ENCODE measurements at places on chromosomes 4 and X. TPM values are rescaled to one million over a fixed set of nuclear protein-coding genes. Genes with fewer than 3 reads are reported as not detected.

The CFAP47 gene
- 0.03 TPM for total RNA-seq

The FAM53A gene
- total RNA-seq, result 0.77 TPM

The PRDM5 gene
- not detected for total RNA-seq

The GSX2 gene
- 0.54 TPM for total RNA-seq

The RBMX gene
- total RNA-seq, result 287 TPM

GRCh38 chrX:96685210-96686099 lies 813 bp downstream of the DIAPH2 start:
- no peak for DNase-seq

GRCh38 chr4:67131224-67131623 lies 414.1 kb downstream of the CENPC start:
- DNase-seq, result no peak

DNA sequence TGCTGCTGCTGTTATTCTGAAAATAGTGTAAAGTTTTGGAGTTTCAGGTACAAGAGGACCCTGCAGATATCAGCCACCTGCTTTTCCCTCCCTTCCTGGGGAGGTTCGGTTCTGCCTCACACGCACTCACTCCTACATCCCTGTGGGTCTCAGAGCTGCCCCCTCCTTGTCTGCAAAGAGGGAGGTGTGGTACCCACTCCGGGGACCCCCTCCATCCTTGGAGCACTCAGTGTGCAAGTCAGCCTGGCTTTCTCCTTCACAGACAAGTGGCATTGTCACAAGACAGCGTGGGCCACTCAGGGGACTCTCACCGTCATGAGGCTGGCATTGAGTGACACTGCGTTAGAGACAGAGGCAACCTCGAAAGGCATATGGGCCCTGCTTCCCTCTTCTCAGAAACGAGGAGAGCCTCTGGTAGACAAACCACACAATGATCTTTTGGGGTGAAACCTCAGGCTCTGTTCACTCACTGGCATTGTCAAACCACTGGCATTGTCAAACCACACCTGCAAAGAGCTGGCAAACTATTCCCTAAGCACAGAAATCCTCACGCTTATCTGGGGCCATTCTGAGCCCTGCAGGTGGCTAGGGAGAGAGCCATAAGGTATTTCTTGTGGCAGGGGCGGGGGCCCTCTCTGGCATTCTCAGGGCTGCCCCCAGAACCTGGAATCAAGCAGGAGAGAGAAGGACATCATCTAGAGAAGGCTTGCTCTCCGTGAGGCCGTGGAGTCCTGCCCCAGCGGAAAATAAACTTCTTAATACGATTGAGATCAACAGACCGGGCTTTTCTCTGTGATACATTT lies 285.0 kb downstream of the SHOX start:
- no peak for DNase-seq

GRCh38 chr4:13032936-13033335 lies 451.2 kb downstream of the RAB28 start:
- no peak for DNase-seq

- no peak for DNase-seq
Observed at GRCh38 chr4:93342738-93343137, 485.8 kb upstream of the ATOH1 start.

DNA sequence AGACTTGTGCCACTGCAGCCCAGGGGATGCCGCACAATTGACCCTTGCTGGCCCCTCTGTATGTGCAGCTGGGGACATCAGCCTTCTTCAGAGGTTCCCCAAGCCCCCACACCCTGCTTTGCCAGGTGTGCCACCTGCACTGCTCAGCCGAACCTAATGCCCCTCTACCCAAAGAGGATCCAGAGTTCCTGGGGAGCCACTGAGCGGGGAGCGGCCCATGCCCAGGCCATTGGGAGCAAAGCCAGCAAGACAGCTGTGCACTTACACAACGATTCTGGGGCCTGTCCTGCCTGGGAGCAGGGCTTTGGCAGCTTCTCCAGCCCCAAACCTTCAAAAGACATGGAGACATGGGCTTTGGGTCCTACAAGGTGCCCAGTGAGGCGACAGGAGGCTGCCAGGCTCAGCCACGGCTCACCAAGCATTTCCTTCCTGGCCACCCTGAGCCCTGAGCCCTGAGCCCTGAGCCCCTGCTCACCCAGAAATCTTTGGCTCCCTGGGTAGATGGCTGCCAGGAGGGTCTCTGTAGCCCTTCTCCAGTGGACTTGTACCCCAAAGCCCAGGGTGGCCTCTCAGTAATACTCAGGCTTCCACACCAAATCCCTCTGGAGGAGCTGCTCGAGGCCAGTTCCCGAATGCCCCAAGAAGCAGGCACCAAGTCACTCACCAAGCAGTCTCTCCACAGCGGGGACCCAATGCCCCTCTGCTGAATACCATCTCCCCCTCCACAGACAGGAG lies 13.0 kb downstream of the PNMA6E start:
- DNase-seq, result no peak

DNA sequence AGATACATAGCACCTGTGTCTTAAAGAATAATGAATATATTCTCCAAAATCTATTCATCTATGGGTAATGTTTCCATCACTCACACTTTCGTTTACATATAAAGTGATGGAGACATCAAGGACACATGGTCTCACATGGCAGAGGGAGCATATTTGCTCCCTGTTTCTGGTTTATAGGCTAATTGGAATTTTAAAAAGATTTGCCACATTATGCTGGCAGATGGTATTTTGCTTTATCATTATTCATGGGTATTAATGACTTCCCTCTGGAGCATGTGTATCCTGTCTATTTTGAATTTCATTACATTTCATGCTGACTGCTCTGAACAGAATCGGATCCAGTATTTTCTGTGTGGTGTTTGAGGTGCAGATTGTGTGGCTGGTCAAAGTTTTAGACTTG lies 79.0 kb downstream of the PDGFRA start:
- DNase-seq, result no peak

DNA sequence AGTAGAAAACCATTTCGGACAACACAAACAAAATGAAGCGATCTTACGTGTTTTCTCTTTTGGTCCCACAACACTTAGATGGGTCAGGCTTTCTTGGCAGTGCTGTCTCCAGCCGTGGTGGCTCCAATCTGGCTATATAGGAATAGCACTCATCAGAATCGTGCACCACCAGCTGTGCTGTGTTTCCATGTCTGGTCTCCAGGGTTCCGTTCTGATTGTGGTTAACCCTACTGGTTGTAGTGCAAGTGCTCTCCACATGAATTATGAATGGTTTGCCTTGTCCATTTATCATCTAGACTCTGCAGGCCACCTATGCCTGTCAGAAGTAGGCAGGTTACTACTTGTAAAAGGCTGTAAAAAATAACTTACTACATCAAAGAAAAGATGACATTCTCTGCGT lies 536.3 kb downstream of the IQCM start:
- DNase-seq, result no peak

Data from GM12878 (cell line).